Non-pigmented ciliary epithelial cell (primary cell): ENCODE measurements at places on chromosomes 11 and 22.

- no peak for DNase-seq
These were observed 41.7 kb downstream of the CCDC83 start for GRCh38 chr11:85896876-85897275.

DNA sequence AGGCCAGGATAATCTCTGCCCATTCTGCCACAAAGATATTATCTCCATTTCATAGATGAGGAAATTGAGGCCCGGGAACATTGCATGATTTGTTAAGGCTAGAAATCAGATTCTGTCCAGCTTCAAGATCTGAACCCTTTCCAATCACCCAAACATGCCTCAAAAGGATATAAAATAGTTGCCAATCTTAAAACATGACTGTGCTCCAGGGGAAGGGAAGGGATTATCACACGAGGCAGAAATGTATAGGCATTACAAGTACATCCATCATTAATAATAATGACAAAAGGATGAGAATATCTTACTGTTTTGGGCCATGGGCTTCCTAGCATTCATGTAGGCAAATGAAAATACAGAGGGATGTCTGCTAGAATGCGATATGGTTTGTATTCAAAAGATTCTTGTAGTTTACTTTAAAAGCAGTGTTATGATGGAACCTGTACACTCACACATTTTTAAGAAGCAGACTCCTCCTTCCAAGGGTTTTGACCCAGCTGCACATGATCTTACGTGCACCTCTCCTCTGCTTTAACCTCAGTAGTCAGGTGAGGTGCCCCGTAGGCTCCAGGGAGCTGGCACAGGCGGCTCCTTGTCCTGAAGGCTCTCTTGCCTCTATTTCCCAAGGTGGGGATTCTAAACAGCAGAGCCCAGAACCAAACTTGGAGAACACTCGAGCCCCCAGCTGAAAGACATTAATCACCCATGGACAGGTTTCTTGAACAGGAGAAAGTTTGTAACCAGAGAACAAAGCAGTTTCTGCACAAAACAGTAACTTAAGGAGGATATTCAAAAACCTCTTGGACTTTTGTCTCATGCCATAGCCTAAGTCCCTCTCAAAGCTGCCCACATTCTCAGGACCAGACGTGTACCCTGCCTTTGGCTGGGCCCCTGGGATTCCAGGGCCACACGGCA lies 36.0 kb downstream of the PARVA start:
- DNase-seq: no peak

DNA sequence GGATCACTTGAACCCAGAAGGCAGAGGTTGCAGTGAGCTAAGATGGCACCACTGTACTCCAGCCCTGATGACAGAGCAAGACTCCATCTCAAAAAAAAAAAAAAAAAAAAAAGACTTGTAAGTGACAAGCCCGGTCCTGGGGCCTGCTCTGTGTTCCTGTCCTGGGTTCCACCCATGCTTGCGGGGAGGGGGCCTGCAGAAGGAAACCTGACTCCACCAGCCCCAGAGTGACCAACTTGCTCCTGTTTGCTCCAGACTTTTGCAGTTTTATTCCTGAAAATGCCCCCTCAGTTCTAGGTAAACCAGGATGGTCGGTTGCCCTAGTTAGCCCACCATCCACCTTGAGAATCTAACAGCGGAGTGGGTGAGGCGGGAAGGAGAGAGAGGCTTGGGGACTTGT lies 10.1 kb upstream of the LRP5 start:
- DNase-seq: no peak

- DNase-seq: no peak
These were observed 53.4 kb upstream of the CRYBB3 start for GRCh38 chr22:25146307-25146706.

- no peak for DNase-seq
These were observed 3.9 kb upstream of the E2F8 start for GRCh38 chr11:19244621-19245020.

GRCh38 chr22:26852176-26852575 lies 194.8 kb downstream of the MIAT start:
- DNase-seq: no peak

GRCh38 chr22:36308880-36309279 lies 55.9 kb downstream of the APOL1 start:
- DNase-seq: no peak

GRCh38 chr11:65279741-65280440 lies 18.1 kb downstream of the POLA2 start:
- DNase-seq: peak; percentile 96

DNA sequence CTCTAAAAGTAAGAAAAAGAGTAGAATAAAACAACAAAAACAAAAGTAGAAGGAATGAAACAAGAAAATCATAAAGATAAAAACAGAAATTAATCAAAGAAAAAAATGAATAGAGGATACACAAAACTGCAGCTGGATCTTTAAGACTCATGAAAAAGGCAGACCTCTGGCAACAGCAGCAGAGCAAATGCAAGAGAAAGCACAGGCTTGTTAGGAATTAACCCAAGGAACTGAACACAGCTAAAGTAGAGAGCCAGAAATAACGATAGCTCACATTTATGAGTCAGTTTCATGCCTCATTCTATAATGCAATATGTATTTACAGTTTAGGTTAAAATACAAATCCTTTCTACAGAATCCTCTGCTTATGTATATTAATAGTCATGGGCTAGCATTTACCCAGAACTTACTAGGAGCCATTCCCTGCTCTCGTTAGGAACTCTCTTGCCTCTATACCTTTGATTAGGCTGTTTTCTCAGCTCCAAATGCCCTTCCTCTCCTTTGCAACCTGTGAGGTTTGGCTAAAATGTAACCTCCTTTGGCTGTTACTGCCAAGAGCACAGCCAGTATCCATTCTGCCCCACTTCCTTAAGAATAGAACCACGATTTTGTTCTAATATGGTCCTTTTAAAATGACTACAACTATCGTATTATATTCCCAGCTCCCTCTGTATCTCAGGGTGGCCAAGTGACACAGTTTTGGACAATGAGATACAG lies 38.3 kb upstream of the NFAM1 start:
- no peak for DNase-seq

GRCh38 chr11:82900277-82901164 lies at the start of gene PRCP:
Gene PRCP (minus strand): TSS chr11:82900430. CDS start chr11:82900402, 28 bp downstream.
- peak; percentile 67 for DNase-seq

DNA sequence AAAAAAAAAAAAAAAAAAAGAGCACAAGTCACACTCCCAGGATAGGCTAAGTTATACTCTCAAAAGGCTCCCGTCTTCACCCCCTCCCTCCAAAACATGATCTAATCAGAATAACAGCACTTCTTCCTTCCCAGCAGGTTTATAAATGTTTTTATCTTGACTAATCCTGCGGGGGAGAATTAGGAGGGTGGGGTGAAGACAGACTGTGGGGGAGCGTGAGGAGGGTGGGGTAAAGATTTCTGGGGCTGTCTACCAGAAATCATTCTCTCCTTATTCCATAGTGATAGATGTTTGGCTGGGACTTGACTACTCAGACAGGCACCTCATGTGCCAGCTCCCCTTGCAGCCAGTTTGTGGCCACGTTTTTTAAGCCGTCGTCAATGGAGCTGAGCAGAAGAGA lies 17.0 kb downstream of the KCNE3 start:
- DNase-seq: no peak

DNA sequence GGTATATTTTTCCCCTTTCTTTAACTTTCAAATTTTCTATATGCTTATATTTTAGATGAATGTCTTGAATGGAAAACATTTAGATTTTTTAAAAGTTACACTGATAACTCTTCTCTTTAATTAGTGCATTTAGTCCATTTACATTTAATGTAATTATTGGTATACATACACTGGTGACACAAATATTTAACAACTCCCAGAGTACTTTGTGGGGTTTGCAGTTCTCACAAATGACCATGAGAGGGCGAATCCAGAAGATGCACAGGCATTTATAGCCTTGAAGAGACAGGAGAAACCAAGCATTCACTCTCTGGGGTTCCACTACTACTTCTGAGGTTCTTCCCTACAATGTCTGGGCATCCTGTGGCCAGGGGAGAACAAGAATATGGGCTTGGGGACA lies 125.1 kb downstream of the TIMP3 start:
- DNase-seq: no peak

- DNase-seq: no peak
These were observed 61.1 kb downstream of the CHRDL2 start for GRCh38 chr11:74670171-74670570.

GRCh38 chr11:126484266-126484665 lies 128.8 kb downstream of the ST3GAL4 start:
- DNase-seq: peak; percentile 79

- no peak for DNase-seq
These were observed 32.1 kb downstream of the HSD17B12 start for GRCh38 chr11:43712676-43713075.

- no peak for DNase-seq
These were observed 11.1 kb upstream of the TPBGL start for GRCh38 chr11:75229466-75229865.

DNA sequence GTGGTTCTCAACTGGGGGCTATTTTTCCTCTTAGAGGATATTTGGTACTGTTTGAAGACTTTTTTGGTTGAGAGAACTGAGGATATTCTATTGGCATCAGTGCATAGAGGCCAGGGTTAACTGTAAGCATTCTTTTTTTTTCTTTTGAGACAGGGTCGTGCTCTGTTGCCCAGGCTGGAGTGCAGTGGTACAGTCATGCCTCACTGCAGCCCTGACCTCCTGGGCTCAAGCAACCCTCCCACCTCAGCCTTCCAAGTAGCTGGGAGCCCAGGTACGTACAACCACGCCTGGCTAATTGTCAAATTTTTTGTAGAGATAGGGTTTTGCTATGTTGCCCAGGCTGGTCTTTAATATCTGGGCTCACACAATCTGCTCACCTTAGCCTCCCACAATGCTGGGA lies 12.9 kb downstream of the MMP7 start:
- no peak for DNase-seq

DNA sequence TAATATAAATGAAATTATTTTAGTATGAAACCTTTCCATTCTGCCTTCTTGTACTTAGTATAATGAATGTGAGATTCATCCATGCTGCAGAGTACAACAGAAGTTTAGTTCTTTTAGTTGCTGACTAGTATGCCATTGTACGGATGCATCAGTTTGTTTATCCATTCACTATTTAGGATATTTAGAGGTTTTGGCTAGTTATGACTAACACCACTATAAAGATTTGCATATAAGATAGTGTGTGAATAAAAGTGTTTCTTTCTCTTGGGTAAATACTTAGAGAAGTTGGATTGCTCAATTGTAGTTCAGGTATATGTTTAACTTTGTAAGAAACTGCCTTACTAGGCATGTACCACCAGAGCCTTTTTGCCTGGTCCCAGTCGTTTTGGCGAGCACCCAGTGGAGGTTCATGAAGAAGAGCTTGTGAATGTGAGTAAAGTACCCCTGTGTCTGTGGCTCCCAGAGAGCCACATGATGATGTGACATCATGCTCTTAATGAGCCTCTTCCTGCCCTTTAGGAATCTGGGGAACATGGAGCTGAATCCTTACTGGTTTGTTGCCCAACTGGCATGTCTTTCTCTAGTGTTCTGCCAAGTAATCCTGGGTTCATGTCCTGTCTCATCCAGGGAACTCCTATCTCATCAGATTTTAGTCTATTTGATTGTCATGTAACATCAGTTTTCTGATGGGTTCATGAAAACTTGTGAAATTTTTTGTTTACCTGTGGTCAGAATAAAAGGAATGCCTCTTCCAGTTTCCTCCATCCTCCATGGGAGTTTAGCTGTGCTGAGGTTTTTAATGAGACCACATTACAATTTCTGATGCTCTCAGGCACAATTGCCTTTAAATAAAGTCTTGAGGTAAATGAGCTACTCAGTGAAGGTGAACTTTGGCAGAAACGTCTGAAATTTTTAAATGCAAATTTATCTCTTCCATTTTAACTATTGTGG lies 234.8 kb downstream of the CASP12 start:
- no peak for DNase-seq

- DNase-seq: no peak
These were observed 390.8 kb downstream of the SHANK2 start for GRCh38 chr11:70861559-70861958.

DNA sequence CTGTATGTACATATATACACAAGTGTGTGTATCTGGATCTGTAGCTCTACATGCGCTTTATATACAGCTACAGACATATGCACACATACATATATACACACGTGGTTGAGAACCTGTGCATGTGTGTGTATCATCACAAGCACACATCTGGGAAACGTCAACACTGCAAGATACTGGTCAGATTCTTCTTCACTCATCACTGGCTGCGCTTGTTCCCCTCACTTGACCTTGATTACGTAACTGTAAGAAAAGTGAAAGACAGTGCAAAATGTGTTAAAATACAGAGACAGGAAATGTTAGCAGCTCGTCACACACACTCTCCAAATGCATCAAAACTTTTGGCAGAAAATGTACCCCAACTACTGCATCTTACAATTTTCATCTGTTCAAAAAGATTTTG lies 51.9 kb upstream of the MN1 start:
- no peak for DNase-seq

- no peak for DNase-seq
These were observed 16.8 kb upstream of the CUL5 start for GRCh38 chr11:107991868-107992414.

GRCh38 chr22:40345271-40345670 lies 1.0 kb upstream of the ADSL start:
- DNase-seq: no peak

- no peak for DNase-seq
These were observed 222.2 kb downstream of the C11orf87 start for GRCh38 chr11:109644152-109644551.

DNA sequence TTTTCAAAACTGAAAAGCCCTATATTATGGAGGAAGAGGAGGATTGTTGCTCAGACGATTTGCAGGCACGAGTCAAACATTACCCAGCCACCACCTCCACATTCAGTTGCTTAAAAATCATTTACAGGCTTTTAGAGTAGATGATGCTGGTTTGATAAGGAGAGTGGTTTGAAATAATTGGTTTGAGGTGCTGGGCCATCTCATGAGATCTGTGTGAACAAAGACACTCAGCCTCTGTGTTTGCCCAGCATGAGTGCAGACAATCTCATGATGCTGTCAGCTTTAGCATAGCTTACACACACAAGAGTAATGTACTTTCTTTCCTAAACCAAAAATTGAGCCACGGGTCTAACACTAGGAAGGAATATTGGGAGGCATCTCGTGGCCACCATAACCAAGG lies 4.3 kb downstream of the SLC43A3 start:
- DNase-seq: no peak

- DNase-seq: no peak
These were observed 618.8 kb downstream of the TBC1D22A start for GRCh38 chr22:47381240-47381639.

DNA sequence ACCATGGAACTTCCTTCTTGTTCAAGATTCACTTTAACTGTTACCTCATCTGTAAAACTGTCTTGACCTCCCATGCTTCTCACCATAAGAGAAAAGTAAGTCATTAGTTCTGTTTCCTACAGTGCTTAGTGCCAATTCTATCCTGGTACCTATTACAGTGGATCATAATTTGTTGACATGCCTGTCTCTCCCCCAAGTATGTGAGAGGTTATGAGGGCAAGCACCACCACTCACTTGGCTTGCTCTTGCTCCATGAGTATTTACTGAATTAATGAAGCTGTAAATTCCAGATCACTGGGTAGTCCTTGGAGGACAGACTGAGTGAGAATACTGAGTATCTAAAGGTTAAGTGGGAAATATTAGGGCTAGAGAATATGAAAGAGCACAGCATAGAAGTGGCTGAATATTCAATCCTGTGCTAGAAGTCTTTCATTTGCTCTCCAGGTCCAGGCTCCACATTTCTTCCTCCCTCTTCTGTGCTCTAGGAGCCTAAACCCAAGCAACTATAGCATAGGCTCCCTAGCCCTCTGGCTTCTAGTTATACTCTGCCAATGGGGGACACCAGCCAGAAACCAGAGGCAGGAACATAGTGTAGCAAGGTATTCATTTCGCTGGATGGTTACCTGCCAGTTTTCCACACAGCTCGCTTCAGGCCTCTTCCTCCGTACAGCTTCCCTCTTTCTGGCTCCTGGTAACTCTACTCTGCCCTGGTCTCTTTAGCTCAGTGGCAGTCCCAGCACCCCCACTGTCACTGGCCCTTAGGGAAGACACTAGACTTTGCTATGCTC lies 118.2 kb upstream of the SLC5A12 start:
- no peak for DNase-seq
